Left cardiac atrium (tissue), 4 donors: ENCODE measurements at places on chromosomes 5 and 9. TPM values are rescaled to one million over a fixed set of nuclear protein-coding genes. Genes with fewer than 3 reads are reported as not detected.

DNA sequence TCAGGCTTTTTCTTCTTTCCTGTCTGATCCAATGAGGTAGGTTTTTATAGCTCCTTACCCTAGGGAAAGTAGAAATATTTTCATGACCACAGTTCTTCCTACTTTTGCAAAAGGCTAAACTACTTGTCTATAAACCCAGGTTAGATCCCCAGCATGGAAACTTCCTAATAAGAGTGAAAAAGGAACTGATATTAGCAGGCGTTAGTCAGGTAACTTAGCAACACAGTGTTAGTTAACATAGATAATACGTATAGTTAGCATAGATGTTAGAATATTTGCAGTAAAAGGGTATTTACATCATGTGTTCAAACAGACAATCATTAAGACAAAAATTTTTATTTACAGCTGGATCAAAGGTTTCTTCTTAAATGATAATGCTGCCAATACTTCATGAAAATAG lies 162.9 kb upstream of the DAB2 start:
- DNase-seq = no peak

CCL28 gene
- total RNA-seq = 1.2 TPM

ENHO gene
- total RNA-seq = 0.56 TPM

- DNase-seq = no peak
Observed at GRCh38 chr5:143279698-143280097, 123.8 kb downstream of the NR3C1 start.

DNA sequence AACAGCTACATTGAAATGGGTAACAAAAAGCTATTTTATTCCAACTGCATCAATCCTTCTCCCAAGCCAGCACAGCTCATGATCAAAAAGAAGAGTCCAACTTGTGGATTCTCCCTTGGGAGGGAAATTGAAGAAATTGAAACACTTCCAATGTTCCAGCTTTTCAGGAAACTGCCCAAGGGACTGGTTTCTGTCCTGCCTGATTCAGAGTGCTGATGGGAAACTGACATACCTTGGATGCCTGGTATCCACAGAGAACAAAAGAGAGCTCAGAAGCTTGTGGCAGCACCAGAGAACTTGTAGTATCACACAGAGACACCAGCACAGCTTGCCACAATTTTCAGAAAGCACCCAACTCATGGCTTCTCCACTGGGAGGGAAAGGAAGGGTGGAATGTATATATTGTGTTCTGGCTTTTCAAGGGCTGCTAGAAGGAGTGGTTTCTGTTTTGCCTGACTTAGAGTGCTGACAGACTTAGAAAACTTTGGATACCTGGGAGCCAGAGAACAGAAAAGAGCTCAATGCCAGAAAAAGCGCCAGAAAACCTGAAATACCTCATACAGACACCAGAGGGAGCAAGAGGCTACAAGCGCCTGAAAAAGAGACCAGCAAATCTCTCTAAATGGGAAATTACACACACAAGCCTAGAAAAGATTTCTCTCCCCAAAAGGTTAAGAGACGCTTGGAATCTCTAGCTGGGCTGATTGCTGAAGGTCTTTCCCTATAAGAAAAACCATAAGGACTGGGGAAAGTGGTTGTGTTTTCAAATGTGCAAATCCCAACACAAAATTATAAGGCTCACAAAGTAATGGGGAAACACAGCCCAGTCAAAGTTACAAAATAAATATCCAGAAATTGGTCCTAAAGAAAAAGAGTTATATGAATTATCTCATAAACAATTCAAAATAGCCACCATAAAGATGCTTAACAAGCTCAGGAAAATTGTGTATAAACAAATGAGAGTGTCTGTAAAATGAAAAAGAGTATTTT lies 178.8 kb downstream of the SPOCK1 start:
- no peak for DNase-seq

TICAM2 gene
- 3.5 TPM for total RNA-seq

DNA sequence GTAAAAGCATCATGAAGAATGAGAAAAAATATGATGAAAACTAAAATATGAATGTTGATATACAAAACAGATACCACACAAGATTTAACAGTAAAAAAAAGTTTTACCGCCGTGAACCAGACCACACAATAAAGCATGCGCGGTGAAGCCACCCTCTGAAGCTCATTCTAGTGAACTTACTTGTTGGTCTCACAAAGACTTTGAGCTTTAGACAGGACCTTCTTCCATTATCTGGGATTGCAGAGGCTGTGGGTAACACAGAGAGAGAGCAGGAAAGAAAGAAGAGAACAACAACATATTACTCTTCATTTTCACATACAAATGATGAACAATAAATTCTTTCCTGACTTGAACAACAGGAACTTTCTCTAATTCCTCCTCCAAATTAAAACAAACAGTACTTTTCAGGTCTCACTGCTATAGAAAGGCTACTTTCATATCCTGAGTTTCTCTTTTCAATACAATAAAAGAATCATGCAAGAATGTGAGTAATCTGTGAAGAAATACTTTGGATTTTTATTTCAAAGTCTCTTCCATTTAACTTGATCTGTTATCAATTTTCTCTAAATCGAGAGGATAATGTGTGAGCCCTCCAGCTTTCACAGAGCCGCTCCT lies 283.1 kb downstream of the EFNA5 start:
- DNase-seq = no peak

DNA sequence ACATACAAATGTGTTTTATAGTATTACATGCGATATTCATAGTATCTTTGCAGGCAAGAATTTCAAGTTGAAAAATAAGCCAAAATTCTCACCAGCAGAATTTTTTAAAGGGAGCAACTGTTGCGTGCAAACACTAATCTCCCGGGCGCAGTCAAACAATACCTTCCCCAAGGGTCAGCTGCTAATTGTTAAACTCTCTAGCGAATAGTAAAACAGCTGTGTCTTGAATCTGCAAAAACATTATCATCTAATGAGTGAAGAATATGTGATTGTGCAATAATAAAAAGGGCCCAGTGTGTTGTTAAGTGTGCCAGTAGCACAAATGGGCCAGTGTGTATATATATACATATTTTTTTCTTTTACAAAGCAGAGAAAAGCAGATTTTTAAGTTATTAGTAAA lies 131.4 kb downstream of the CCDC192 start:
- DNase-seq = no peak

PPP3R2 gene
- total RNA-seq = not detected

DNA sequence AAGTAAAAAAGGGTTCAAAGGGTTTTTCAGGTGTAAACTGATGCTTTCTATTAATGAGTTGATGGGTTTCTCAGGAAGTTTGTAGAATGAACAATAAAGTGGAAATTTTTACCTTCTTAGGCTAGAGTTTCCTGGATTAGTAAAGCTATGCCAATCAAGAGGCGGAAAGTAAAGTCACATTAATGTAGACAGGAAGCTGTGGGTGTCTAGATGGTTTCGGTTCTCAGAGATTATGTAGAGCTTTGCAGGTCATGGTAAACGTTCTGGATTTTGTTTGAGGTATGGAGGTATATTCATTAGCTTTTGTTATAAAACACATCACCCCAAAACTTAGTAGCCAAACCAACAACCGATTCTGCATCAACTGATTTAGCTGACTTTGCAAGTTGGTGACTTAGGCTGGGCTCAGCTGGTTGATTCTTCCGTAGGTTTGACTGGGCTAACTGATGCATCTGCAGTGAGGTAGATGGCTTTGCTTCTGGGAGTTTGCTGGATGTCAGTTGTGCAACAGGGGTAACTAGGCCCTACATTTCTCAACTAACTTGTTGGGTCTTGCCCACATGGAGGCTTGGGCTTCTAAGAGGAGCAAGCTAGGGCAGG lies 273.8 kb downstream of the MSX2 start:
- no peak for DNase-seq

DNA sequence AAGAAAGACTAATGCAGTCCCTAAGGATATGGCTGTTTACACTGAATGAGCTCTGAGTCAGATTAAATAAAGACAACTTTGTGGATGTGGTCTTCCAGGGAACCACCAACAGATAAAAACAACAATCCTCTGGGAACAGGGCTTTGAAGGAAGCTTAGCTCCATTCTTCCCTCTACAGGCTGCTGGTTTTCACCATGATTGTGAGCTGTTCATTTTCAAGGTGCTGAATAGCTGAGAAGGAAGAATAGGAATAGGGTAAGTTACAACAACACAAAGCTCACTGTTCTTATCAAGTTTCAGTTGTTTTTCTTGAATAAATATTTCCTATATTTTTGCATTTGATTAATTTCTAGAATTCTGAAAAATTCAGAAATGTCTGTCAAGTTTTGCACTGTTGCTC lies 25.9 kb upstream of the PTAR1 start:
- DNase-seq = no peak

PCDHGB4 gene
- 4.5 TPM for total RNA-seq

ENTREP1 gene
- 16.4 TPM for total RNA-seq

DNA sequence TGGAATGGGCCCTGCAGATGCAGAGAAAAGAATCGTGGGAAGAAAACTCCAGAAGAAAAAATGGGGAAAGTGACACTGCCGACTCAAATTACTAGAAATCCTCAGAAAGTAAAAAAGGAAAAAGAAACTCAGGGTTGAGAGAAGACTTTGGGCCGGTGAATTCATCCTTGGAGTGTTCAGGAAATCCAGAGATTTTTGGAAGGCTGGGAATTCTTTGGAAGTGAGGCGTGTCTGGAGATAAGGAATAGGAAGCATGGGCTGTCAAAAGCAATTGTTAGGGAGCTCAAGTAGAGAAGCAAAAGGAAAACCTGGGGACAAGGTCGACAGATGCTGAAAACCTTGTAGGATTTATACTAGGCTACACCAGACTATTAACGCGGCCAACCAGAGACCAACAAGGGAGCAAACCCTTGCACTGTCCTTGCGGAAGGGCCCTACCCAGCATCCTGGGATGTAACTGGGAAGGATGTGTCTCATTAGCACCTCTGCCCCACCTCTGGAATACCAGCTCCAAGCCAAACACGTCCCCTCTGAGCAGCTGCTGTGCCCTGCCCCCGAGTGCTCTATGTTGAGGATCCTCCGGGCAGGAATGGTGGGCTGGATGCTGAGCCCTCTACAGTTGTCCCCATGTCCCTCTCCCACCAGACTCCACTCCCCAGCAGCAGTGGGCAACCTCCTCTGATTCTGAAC lies 11.6 kb downstream of the DAB2IP start:
- no peak for DNase-seq

DNA sequence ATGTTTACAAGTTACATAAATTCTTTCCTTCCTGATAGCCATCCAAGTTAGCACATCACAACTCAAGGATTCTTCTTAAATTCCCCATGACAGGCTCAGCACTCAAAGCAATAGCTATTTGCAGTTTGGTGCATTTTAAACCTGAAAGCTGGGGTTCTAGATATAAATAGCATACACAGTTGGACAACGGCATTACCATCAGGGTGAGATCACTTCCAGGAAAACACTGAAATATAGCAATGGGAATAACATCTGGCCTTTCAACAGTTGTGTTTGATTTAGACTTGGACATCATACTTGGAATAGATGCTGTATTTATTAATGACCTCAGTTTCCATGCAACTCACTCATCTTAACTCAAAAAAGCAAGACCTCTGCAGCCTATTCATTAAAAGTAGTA lies 24.7 kb upstream of the LECT2 start:
- DNase-seq = no peak

GRCh38 chr5:33867241-33867640 lies 24.5 kb downstream of the ADAMTS12 start:
- no peak for DNase-seq

- no peak for DNase-seq
Observed at GRCh38 chr9:120110520-120110919, 469.4 kb downstream of the CDK5RAP2 start.

SPAAR gene
- total RNA-seq = 13.1 TPM

CCDC183 gene
- 1.1 TPM for total RNA-seq

DNA sequence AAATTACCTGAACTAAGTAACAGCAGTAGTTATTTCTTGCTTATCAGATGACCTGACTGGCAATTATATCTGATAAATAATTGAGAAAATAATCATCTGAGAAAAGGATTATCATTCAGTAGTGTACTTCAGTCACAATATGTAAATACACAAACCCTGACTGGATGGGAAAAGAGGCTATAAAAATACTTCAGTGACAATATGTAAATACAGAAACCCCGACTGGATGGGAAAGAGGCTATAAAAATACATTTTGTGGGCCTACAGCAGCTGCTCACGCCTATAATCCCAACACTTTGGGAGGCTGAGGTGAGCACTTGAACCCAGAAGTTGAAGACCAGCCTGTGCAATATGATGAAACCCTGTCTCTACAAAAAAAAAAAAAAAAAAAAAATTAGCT lies 11.1 kb downstream of the UBAP2 start:
- DNase-seq = no peak

CTNND2 gene
- 4.8 TPM for total RNA-seq

DNA sequence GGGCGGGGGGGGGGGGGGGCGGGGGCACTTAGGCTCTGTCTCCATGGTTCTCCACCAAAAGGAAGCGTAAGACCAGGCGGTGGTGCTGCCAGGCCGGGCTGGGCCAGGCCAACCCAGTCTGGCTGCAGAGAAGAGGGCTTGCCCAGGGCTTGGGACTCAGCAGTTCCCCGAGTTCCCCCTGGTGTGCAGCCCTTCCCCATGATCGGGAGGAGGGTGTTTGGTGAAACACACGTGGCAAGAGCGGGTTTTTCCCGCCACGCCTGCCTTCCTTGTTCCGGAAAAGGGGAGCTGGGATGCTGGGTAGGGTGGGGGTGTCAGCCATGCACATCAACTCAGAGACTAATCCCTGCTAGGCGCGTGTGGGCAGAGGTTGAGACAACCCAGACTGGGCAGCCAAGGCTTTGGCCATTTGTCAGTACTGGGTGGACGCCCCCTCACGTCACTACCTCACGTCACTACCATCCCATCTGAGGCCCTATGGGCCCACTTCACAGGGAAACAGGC lies 32.9 kb downstream of the PRRX2 start:
- DNase-seq = peak; percentile 84

DNA sequence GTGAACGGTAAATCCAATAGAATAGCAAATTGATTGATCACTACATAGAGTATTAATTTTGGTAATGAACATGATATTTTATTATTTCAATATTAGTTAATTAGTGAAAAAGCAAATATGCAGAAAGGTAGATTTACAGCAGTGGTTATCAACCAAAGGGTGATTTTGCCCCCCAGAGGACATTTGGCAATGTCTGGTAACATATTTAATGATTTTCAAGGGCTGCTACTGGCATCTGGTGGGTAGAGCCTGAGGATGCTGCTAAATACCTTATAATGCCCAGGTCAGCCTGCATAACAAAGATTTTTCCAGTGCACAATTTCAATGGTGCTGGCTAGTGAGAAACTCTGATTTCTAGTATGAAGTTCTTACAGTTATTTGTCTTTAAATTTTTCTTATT lies 1313.7 kb downstream of the PTPRD start:
- no peak for DNase-seq

GRCh38 chr5:73792687-73793320 lies 166.8 kb downstream of the ARHGEF28 start:
- peak; percentile 73 for DNase-seq

GIN1 gene
- total RNA-seq = 9.5 TPM

DNA sequence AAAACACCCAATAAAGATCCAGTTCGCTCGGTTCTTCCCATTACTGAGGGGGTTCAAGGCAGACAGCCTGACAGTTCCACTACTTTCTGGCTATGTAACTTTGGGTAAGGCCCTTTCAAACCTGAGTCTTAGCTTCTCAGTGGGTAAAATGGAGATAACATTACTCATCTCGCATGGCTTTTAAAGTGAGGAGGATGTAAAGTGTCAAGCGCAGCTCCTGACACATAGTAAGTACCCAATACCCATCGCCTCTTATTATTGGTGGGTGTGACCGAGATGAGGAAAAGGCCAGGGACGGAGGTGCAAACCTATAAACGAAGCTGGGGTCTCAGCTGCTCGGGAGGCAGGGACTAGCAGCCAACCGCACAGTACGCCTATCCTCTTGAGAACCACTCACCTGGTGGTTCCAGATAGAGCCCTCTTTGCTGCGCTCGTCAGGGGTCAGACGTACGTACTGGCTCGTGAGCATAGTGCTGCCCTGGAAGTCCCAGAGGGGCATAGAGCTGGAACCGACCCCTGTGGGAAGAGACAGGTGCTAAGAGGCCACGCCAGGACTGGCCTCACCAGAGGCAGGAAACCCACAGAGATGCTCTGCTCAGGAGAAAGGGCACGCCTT lies 584 bp downstream of the LMAN2 start:
- DNase-seq = no peak
